Adipocyte (in vitro differentiated cells): ENCODE measurements at places on chromosomes 11 and 22.

GRCh38 chr11:56474729-56475235 is 1.6 kb upstream of the OR5M3 start:
- no peak for DNase-seq

- DNase-seq, result no peak
These were observed 950.3 kb upstream of the CCDC90B start for GRCh38 chr11:84236436-84236835.

- no peak for DNase-seq
These were observed 23.5 kb upstream of the P2RY6 start for GRCh38 chr11:73248526-73249185.

- no peak for DNase-seq
These were observed 29.8 kb upstream of the CREB3L1 start for GRCh38 chr11:46247659-46248058.

- no peak for DNase-seq
These were observed 69.2 kb downstream of the FANCF start for GRCh38 chr11:22556381-22556780.

DNA sequence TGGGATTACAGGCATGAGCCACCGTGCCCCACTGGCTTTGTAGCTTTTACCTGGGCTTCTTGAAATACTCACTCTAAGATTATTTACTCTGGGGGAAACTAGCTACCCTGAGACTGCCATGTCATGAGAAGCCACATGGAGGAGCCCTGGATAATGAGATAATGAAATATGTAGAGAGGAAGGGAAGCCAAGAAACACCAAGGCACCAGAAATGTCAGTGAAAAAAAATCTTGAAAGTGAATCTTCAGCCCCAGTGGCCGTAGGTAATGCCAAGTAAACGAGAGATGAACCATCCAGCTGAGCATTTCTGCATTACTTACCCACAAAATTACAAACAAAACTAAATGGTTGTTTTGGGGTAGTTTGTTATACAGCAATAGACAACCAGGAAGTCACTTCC is 125.6 kb downstream of the APIP start:
- DNase-seq, result no peak

- peak; percentile 50 for DNase-seq
These were observed 8.7 kb upstream of the MS4A4E start for GRCh38 chr11:60251485-60252212.

GRCh38 chr11:128840137-128840536 is 27.0 kb downstream of the KCNJ1 start:
- DNase-seq, result no peak

DNA sequence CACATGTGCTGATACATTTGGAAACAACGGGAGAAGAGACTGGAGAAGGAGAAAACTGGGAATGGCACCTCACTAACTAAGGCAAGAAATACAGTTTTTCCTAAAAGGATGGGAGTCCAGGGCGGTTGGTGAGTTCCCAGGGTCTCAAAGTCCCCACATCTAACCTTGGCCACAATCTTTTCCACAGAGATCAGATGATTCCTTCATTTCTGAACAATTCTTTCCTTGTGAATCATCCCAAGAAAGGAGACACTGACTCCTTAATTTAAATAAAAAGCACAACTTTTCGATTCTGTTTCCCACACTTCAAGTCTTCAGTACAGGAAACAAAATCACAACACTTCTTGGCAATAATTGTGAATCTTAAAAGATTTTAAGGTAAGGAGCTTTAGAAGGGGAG is 384.7 kb downstream of the DCDC1 start:
- no peak for DNase-seq

GRCh38 chr22:50674606-50675552 is 2.3 kb downstream of the SHANK3 start:
- DNase-seq, result peak; percentile 51

- no peak for DNase-seq
These were observed 531.9 kb upstream of the ISX start for GRCh38 chr22:34534101-34534500.

DNA sequence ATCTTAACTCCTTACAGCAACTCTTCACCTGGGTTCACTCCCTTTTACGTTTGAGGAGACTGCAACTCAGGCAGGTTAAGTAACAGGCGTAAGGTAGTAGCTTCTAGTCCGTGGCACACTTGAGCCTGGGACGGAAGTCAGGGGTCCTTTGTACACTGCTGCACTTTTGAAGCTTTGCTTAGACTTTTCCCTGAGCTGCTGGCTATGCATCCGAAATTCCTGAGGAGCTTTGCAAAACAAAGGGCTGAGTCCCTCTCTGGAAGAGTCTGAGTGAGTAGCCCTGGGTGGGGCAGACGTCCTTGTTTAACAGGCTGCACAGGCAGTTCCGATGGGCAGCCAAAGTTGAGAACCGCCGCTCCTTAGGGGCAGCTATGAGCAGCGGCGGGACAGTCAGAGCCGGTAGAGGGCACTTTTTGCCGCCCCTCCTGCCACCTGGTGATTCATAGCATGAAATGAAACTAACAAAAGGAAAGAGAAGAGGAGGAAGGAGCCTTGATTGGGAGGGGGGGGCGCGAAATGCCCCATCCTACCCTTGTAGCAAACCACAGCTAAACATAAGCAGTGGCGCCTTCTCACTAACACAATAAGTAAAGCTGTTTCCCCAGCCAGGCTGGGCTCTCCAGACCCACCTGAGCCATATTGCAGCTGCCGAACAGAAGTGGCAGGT is 1.4 kb downstream of the TMEM109 start:
- DNase-seq, result peak; percentile 84

GRCh38 chr22:22526125-22526912 is 6.2 kb upstream of the ZNF280A start:
- DNase-seq, result no peak

DNA sequence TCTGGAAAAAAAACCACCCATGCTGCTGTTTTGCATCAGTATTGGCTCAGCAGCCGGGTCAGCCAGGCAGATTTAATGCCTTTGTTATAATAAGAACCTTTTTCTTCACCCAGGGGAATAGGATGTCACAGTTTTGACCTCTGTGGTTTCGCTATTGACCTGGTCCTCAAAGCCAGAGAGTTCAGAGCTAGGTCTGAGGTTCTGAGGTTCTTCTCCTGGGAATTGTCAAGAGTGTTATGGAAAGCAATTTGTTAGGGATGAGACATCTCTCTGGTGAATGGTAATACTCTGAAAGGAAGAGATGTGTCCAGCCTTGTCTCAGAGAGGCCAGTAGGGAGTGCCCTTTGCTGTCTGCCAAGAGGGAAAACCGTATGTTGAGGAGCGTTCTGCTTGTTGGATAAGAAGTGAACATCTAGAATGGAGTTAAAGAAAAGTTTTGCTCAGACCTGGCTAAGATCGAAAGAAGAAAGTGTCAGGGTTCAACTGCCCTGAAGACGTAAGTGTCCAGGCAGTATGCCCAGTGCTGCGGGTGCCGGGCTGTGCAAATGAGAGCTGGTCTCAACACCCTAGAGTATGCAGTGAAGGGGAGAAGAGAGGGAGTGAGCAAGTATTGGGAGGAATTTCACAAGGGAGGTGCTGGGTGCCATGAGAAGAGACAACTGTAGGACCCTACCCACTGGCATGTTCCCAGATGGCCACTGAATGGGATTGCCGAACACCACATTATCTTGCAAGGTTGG is 150.9 kb upstream of the TTC12 start:
- no peak for DNase-seq

DNA sequence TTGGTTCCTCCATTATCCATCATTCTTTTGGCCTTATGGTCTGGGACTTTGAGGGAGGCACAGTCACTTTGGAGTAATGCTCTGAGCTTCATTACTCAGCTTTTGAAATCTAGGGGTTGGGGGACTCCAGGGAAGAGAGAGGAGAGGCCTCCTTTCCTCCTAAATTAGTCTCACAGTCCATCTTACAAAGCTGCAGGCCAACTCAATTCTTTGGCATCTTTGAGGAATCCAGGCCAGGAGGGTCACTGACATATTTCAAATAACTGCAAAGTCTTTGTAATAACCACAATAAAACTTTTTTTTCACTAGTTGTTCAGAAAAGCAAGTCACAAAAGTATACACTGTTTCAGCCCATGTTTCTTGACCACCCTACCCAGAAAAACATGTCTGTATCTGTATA is 73.3 kb upstream of the FAR1 start:
- DNase-seq, result peak; percentile 50
